ENCODE measurements at places on chromosomes 11 and 22. TPM values are rescaled to one million over a fixed set of nuclear protein-coding genes. Genes with fewer than 3 reads are reported as not detected.

DNA sequence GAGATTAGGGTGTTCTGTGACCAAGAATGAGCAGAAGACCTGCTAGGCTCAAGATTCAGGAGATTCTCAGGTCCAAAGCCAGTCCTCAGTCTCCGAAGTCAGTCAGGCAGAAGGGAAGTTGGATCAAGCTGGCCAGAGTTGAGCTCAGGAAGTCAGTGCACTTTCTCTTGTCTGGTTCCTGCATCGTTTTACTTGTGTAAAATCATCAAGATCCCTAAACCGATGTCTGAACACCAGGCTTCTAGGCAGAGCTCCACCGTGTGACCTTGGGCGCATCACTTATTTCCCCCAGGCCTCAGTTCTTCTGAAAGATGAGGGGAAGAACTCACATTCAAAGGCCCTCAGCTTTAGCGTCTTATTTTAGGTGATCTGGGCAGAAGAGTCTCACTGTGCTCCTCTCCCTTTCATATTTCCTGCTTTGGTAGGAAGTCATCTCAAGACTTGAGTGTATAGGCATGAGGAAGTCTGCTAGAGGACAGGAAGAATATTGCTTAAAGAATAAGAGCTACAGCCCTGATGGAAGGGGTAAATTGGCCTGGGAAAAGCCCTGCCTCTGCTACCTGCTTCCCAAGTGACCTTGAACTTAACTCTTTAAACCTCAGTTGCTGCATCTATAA, 20.2 kb downstream of the NF2 start:
- no peak for DNase-seq

DNA sequence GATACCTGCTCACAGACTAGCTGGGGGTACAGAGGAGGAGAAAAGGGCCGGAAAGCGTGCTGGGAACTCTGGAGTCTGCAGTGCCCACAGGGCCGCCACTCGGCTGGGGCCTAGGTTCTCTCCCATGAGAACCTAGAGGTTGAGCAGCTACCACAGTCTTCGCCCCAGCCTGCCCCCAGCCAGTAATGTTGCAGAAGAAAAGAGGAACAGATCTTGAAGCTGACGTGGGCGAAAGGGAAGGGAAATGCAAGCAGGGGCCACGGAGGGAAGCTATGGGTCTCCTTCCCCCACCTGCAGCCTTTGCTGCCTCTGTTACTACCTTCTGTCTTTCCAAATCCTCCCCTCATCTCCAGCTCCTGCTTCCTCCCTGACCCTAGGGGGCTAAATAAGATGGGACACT, 28.8 kb upstream of the P2RY2 start:
- no peak for DNase-seq

DNA sequence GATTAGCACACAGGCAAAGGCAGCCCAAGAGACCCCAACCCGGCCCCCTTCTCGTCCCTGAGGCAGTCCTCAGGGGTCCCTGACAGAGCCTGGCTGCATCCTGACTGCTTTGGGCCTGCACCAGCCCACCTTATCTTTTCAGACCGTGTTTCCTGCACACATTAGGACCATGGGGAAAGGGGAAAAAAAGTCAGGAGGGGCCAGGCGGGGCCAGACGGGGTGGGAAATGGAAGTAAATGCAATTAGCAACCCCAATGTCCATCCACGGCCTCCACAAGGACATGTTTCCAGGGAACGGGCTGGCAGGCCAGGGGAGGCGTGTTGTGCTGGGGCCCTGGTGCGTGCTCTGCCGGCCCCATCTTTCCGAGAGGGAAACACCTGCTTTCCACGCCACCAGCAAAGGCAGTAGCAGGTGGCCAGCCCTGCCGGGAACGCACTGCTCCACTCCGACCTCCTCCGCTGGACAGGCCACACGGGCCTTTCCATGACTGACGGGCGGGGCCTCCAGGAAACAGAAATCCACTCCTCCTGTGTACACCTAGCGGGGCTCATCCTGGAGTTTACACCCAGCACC, 7.4 kb downstream of the EHD1 start:
- no peak for DNase-seq

LRRN4CL gene
- total RNA-seq, result 6.2 TPM

All from RPMI7951 (cell line).